ENCODE measurements at places on chromosomes 2 and 18.

- DNase-seq, result no peak
Measured at GRCh38 chr18:51516478-51517038, 319.1 kb upstream of the MEX3C start.

DNA sequence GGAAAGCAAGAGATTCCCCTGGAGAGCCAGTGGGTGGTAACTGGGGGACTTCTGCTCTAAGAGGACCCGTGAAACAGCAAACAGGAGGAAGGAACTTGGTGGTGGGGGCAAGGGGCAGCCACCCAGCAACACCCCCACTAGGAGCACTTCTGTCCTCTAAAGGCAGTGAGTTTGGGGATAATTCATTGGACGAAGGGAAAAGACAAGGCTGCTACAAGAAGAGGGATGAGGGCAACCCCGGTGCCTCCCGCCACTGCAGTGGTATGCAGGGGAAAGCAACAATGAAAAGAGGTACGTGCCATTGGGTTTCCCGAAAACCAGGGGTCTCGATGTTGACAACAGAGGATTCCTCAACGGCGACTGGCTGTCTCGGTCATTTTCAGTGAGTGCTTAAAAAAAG is 9.1 kb downstream of the RPL31 start:
- DNase-seq, result no peak

DNA sequence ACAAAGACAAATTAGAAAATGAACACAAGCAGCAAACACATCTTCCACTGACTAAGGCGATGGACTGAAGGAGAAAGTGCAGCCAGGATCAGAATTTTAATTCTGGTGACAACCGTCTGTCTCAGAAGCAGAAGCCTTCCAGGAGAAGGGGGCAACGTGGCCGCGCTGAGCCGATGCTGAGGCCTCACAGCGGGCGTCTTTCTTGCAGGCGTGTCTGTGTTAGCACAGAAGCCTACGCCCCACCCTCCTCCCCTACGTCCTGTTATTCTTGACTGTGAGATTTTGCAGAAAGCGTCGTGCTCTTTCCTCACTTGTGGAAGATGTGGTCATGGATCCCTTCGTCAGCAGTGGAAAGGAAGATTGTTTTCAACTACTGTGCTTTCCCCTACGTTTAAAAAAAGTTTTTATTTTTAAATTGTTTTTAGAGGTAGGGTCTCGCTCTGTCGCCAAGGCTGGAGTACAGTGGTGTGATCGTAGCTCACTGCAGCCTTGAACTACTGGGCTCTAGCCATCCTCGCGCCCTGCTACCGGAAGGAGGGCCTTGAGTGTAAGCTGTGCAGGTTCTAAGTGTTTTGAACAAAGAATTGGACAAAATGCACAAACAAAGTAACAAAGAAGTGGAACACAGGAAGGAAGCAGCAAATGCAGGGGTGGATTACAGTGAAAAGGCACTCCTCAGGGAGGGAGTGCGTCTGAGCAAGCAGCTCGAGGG is 422.0 kb downstream of the GALR1 start:
- DNase-seq, result no peak

GRCh38 chr2:111938392-111938791 is 40.0 kb downstream of the MERTK start:
- no peak for DNase-seq

DNA sequence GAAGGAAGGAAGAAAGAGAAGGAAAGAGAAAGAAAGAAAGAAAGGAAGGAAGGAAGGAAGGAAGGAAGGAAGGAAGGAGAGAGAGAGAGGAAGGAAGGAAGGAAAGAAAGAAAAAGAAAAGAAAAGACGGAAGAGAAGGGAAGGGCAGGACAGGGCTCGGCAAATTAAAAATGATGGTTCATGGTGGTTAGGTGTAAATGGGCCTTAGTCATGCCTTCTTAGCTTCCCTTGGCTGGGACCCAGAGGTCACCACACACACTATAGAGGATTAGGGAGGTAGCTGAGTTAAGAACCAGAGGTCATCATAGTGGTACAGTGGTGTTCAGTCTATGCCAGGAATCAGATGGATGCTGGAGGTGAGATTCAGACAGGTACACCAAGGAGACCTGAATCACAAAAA is 9.3 kb upstream of the ATL2 start:
- DNase-seq, result no peak

DNA sequence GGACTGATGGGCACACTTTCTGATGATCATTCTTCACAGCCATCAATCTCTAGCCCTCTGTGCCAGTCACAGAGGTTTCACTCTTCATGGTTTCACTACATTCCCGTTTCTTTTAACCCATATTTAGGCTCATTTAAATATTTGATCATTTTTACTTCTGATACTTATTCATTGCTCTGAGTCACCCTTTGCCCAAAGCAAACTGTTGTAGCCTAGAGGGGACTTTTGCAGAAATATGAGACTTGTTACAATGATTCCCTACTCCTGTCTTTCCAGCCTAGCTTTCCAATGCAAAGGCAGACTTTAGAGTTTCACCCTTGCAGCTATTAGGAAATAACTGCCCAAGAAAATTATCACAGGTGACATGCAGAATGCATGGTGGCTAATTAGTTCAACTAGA is 444.2 kb downstream of the PTPRM start:
- no peak for DNase-seq

DNA sequence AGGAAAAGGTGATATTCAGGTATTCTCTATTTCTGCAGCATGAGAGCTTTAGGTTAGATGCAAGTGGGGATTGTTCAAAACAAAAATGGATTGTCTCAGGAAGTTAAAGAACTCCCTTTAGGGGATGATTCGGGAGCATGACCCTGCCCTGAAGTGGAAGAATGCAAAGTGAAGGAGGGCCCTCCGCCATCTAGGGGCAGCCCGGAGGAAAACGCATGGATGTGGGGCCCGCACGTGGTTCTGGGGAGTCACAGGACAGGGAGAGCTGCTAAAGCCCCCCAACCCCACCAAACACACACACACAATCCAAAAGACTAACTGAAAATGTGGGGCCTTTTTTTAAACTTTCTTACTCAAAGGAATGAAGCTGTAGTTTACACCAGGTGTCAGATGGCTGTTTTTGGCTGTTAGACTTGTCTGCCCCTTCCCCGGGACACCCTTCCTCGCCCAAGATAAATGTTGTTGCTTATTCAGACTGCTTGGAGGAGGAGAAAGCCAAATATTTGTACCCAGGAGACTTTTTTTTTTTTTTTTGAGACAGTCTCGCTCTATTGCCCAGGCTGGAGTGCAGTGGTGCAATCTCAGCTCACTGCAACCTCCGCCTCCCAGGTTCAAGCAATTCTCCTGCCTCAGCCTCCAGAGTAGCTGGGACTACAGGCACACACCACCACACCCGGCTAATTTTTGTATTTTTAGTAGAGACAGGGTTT is 78.8 kb downstream of the HNRNPLL start:
- DNase-seq, result no peak

GRCh38 chr2:165173215-165173614 is 30.6 kb downstream of the SCN3A start:
- DNase-seq, result no peak

Measured in activated naive CD4-positive, alpha-beta T cell (primary cell).